Adrenal gland (tissue), 19 donors: ENCODE measurements at places on chromosomes 3 and 15. TPM values are rescaled to one million over a fixed set of nuclear protein-coding genes. Genes with fewer than 3 reads are reported as not detected.

- H3K4me1 ChIP-seq: no peaks in the 10 kb centered on the region
- no peak overlapping the region for H3K4me3 ChIP-seq
- no peak overlapping the region for H3K27ac ChIP-seq
- H3K36me3 ChIP-seq: no peaks in the 10 kb centered on the region
- no peaks in the 10 kb centered on the region for H3K27me3 ChIP-seq
Observed at GRCh38 chr3:144626835-144627234, 655.2 kb downstream of the DIPK2A start.

DNA sequence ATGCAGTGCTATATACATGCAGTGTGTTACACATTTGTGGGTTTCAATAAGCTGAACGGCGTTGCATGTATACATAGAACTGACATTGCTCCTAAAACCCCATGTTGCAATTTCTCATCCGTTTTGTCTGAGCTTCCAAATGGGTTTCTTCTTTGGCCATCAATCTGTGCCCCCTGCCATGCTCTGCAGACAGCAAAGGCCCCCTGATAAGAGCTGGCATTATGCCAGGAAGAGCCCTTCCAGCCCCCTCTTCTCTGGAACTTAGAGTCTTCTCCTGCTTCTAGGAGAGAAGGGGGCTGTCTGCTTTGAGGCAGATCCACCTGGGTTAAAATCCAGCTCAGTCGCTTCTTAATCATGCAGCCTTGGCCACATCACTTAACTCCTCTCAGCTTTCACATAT is 254.0 kb downstream of the SLCO3A1 start:
- DNase-seq: no peak
- H3K4me3 ChIP-seq: no peak overlapping the region
- no peaks in the 10 kb centered on the region for H3K27me3 ChIP-seq
- no peaks in the 10 kb centered on the region for H3K36me3 ChIP-seq
- no peak overlapping the region for H3K27ac ChIP-seq

DPPA4 gene
- total RNA-seq: not detected

DNA sequence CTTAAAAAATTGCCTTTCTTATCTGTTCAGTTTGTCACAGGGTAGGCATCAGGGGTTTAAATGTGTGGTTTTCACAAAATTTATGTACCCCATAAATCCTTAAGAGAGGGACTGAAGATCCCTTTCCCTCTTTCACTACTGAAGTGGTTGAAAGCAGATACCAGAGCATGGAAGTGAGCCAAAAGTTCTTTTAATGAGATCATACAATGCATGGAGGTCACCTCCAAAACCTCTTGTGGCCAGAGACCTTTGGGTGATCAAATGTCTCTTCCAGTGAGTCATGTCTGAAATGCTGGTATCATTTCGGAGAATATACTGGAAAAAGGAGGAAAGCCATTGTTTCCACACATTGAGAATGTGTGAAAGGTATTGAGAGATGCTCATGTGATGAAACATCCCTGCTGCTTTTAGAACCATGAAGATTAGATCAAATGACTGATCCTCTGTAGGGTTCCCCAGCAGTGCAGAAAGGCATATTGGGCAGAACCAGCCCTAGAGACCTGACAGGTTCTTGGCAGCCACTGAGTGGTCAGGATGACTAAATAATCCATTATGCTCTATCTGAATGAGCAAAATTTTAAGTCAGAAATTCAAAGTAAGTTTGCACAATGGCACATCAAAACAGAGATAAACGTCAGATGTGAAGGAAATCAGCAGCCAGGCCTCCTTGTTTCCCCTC is 165.8 kb upstream of the SLC2A2 start:
- no peak for DNase-seq
- H3K27me3 ChIP-seq: no peaks in the 10 kb centered on the region
- H3K4me1 ChIP-seq: peaks cover 7% of the 10 kb centered on the region
- H3K27ac ChIP-seq: no peak overlapping the region
- H3K36me3 ChIP-seq: no peaks in the 10 kb centered on the region

DNA sequence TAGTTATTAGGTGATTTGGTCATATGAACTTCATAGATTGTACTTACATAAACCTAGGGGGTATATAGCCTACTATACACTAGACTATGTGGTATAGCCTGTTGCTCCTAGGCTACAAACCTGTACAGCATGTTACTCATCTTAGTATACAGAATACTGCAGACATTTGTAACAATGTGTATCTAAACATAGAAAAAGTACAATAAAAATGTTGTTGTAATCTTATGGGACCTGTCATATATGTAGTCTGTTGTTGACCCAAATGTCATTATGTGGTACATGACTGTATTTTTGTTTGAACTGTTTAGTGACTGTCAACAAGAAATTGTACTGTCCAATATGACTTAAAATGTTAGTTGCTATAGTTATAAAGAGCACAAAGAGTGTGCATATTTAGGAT is 69.8 kb downstream of the TCF12 start:
- no peak for DNase-seq
- no peak overlapping the region for H3K27ac ChIP-seq
- no peaks in the 10 kb centered on the region for H3K27me3 ChIP-seq
- H3K36me3 ChIP-seq: no peaks in the 10 kb centered on the region

WDR93 gene
- 0.43 TPM for total RNA-seq

GRCh38 chr3:10437272-10437994 is 68.0 kb downstream of the ATP2B2 start:
- no peaks in the 10 kb centered on the region for H3K27me3 ChIP-seq
- H3K4me3 ChIP-seq: no peak overlapping the region
- no peak overlapping the region for H3K27ac ChIP-seq
- no peaks in the 10 kb centered on the region for H3K36me3 ChIP-seq
- no peaks in the 10 kb centered on the region for H3K4me1 ChIP-seq

GOLGA8R gene
- total RNA-seq: 1.0 TPM

DNA sequence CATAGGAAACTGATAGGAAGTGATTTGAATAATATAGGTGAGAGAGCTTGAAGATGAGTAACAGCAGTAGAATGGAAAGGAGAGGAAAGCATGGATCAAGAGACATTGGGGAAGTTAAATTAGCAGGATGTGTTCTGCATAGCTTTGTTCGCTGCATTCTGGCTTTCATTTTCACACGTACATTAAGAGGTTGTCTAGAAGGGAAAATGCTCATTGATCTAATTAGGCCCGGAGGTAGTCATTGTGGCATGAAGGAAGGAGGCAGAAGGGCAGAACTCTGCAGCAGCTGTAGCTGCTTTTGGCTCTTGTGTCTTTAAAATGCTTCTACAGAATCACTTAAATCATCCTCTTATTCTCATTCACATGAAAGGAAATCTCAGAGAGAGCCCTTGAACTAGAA is 40.3 kb downstream of the KCNAB1 start:
- no peak for DNase-seq
- H3K27ac ChIP-seq: no peak overlapping the region
- H3K36me3 ChIP-seq: no peaks in the 10 kb centered on the region
- no peaks in the 10 kb centered on the region for H3K4me1 ChIP-seq

GRCh38 chr3:43221076-43221475 is 65.3 kb upstream of the SNRK start:
- no peak for DNase-seq
- no peaks in the 10 kb centered on the region for H3K4me1 ChIP-seq
- no peaks in the 10 kb centered on the region for H3K36me3 ChIP-seq
- no peak overlapping the region for H3K27ac ChIP-seq

MKRN3 gene
- not detected for total RNA-seq

- no peak for DNase-seq
- no peaks in the 10 kb centered on the region for H3K36me3 ChIP-seq
- no peaks in the 10 kb centered on the region for H3K27me3 ChIP-seq
- H3K4me3 ChIP-seq: no peak overlapping the region
Observed at GRCh38 chr3:186454881-186455703, 89.1 kb downstream of the CRYGS start.

- no peak overlapping the region for H3K27ac ChIP-seq
- no peaks in the 10 kb centered on the region for H3K27me3 ChIP-seq
- H3K4me1 ChIP-seq: no peaks in the 10 kb centered on the region
- no peak for DNase-seq
- H3K36me3 ChIP-seq: no peaks in the 10 kb centered on the region
- no peak overlapping the region for H3K4me3 ChIP-seq
Observed at GRCh38 chr3:98388147-98388546, 2.3 kb upstream of the OR5K3 start.

CFAP100 gene
- not detected for total RNA-seq
